OCI-LY7 (cell line): ENCODE measurements at places on chromosomes 1 and 21.

DNA sequence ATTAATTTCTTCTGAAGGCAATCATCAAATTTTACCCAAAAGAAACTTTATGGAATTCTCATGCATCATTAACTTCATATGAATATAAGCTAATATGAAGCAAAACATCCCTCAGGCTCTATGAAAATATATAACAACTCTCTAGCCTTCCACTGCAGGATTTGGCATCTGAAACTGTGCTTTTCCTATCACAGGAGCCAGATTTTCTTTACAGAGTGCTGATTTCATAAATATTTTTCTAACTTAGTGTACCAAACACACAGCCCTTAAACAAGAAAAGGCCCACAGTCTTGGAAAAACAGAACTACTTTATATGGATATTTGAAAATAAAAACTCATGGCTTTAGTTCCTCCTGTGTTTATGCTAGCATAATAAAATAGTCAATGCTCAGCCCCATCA is 559.5 kb upstream of the CHRM3 start:
- DNase-seq, result no peak

DNA sequence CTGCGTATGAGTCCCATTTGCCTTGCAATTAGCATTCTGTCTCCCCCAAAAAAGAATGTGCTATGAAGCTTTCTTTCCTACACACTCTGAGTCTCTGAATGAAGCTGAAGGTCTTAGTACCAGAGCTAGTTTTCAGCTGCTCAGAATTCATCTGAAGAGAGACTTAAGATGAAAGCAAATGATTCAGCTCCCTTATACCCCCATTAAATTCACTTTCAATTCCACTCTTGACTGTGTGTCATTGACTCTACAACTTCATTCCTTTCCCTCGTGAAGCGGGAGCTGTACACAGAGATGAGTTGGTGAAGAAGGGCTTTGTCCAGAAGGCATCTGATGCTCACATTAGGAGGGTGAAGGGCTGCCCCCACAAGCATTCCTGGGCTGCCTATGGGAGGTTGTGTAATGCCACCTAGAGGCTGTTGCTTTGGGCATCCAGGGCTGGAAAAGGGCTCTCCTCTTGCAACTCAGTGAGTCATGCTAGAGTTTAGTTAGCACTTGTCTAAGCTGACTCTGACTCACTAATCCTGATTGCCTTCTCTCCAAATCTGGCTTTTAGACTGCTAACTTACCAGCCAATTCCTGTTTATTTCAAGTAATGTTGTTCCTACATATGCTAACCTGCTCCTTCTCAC is 1.8 kb downstream of the SPRR1B start:
- DNase-seq, result peak; percentile 5

- DNase-seq, result no peak
These were observed 16.4 kb downstream of the RNF220 start for GRCh38 chr1:44421446-44421884.

DNA sequence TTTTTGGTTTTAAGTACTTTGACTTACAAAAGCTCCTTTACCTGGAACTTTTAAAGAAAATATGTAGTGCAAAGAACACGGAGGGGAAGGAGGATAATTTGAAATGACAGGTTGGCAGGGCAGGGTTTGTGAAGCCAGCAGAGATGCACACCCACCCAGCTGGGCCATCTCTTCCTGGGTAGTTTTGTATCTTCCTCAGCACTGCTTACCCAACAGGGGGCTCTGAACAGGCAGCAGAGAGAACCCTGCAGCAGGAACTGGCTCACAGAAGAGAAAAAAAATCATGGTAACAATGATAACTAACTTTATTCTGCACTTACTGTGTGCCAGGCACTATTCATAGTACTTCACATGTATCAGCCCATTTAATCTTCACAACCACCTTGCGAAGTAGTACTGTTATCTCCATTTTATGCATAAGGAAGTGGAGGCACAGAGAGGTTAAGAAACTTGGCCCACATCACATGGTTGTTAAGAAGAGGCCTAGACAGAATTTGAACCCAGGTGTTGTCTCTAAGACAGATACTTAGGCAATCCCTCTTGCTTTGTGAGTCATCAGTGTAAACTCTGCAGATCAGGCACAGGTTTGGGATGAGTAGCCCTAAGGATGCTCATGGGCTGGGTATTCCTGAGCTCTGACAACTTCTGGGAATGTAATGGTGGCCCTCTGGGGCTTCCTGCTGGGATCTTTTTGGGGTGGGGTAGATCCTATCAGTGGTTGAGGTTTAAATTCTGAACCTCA is 60.8 kb downstream of the ELK4 start:
- no peak for DNase-seq

DNA sequence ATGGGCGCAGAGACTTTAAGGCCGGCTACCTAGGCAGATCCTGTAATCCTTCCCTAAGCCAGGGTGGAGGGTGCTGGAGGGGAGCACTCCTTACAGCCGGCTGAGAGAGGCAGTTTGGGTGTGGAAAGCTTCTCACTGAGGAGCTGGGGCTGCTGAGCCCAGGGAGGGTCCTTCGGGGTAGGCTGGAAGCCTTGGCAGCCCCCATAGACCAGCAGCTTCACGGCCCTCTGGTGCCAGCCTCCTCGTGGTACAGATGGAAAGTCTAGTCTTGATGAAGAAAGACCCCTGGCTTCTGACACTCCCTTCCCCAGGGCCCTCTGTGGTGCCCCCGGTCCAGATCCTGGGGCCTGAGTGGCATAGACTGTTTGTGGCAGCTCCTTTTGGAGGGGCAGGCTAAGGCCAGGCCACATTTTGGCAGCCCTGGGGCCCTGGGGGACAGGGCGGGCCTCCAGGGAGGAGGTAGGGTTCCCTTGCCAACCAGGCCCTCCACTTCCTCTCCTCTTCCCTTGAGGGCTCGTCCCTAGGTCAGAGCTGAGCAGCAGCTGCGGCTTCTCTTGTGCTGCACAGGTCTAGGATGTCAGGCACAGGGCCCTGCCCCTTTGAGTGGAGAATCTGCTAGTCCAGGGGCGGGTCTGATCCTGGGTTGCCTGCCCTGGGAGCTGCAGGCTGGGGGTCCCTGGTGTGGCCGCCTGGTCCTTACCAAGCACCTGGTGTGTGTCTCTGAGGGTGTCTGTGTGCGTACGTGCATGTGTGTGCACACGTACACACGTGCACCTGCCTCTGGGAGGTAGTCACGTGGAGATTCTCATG is 4.8 kb downstream of the AMPD2 start:
- peak; percentile 72 for DNase-seq

GRCh38 chr1:199163670-199164069 is 524.8 kb downstream of the PTPRC start:
- no peak for DNase-seq

DNA sequence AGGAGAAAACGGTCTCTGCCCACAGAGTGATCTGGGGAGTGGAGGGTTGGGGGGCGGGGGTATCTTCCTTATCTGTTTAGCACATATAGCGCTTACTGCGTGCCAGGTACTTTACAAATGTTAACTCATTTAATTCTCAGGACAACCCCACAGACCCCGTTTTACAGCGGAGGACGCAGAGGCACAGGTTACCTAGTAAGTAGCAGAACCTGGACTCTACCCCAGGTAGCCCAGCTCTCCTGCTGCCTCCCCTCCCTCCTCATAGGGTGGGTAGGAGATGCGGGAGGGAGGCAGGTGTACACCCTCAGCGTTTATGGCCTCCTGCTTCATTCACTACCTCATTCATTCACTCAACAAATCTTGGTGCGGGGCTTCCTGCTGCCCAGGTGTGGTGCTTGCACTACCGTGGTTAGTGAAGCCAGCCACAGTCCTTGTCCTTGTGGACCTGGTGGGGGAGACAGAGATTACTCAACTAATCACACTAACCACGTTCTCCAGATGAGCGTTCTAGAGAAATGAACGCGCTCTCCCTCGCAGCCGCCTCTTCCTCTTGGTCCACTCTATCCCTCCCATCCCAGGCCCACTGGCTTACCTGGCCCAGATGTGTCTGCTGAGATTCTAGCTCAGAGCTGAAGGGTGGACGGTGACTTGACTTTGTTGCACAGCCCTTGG is 102.0 kb downstream of the IER5 start:
- DNase-seq, result no peak

DNA sequence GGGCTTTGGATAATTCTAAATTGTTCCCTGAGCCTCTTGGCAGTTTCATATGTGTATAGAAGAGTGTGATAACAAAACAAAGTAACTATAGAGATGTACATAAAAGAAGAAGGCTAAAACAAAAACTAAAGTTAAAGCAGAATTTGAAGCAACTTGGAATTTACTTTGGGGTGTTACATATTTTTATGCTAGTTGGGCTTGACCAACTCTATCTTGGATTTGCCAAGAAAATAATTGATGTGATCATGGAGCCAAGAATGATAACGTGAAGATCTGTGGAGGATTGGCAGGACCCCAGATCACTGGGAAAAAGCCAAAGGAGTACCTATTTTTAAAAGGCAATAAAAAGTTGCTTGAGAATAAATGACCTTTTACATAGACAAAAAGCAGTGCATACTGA is 206.9 kb downstream of the LMO4 start:
- DNase-seq, result no peak

DNA sequence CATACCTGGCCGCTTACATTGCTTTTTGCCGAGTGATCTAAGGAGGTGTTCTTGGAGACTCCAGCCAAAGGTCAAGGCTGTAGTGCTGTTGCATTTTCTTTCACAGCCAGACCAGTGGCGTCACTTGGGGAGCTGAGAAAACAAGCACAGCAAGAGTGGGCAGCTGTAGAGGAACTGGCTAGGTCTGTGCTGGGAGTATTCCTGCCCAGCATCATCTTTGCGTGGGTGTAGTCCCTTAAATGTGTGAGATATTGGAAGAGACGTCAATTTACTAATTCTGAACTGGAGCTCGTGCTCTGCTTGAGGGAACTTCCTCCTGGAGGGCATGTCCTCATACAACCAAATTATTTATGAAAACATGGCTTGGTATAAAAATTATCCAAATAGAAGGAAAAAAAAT is 10.2 kb downstream of the UBIAD1 start:
- no peak for DNase-seq

GRCh38 chr1:212852105-212852688 is 4.7 kb upstream of the SPATA45 start:
- DNase-seq, result no peak

DNA sequence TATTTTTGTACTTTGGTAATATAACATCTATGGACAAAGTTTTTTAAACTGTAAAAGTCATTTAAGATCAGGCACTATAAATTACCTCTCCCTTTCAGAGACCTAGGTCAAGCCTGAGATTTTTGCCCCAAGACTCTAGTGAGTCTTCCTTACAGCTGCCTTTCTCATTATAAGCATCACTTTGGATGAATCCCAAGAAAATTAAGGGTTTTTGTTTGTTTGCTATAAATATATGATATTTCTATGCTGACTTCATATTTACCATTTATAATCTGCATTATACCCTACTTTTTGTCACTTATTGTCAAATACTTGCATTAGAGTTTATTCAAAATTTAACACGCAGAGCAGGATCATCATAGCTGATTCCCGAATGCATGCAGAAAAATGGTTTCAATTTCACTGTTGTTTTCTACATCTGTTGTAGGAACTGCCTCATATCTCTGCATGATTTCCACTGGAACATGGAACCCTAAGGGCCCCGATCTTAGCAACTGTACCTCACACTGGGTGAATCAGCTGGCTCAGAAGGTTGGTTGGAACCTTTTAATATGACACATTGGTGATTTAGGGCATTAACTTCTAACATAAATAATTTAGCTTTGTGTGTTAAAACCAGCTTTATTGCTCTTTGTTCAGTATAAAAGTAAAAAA is 150.0 kb downstream of the ADGRL2 start:
- no peak for DNase-seq

- no peak for DNase-seq
These were observed 51.2 kb downstream of the PLXNA2 start for GRCh38 chr1:208192995-208193394.

- DNase-seq, result no peak
These were observed 522.2 kb upstream of the NEGR1 start for GRCh38 chr1:72804541-72804940.

DNA sequence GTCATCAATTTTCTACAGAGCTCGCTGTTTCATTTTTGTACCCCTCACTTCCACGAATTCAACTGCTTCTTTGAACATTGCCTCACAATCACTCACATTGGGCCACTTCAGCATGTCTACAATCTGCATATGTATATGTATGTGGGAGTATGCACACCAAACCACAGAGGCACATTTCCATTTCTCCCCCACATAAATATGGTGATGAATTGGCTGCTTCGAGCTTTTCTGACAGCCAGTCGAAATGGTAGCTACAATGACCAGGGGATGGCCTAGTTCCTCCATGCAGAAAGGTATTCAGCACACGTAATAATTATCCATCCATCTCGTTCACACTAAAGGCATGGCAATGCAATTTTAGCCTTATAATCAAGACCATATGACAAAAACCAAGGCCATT is 229.6 kb upstream of the ESRRG start:
- DNase-seq, result no peak

DNA sequence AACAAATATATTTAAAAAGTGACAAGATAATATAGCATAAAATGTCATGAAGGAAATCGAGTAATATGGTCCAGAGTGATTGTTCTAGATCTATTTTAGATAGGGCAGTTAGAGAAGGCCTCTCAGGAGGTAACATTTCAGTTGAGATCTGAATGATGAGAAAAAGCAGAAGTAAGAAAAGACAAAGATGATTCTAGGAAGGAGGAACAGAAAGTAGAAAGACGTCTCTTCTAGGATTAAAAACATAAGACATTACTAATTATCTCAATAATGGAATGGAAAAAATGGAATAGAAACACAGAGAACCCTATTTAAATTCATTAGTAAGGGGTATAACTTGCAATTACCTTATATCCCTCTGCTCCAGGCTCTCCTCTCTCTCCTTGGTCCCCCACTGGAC is 130.0 kb upstream of the ZNHIT6 start:
- peak; percentile 14 for DNase-seq

DNA sequence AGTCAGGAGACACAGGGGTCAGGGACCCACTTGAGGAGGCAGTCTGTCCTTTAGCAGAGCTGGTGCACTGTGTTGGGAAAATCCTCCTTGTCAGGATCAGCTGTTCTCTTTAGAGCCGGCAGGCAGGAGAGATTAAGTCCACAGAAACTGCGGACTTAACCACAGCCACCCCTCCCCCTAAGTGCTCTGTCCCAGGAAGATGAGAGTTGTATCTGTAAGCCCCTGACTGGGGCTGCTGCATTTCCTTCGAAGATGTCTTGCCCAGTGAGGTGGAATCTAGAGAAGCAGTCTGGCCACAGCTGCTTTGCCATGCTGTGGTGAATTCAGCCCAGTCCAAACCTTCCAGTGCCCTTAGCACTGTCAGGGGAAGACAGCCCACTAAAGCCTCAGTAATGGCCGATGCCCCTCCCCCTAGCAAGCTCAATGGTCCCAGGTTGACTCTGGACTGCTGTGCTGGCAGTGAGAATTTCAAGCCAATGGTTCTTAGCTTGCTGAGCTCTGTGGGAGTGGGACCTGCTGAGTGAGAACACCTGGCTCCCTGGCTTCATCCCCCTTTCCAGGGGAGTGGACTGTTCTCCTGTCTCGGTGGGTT is 172.8 kb downstream of the ST6GALNAC3 start:
- no peak for DNase-seq

- DNase-seq, result peak; percentile 16
These were observed 64.0 kb downstream of the SLC19A1 start for GRCh38 chr21:45478115-45478801.

DNA sequence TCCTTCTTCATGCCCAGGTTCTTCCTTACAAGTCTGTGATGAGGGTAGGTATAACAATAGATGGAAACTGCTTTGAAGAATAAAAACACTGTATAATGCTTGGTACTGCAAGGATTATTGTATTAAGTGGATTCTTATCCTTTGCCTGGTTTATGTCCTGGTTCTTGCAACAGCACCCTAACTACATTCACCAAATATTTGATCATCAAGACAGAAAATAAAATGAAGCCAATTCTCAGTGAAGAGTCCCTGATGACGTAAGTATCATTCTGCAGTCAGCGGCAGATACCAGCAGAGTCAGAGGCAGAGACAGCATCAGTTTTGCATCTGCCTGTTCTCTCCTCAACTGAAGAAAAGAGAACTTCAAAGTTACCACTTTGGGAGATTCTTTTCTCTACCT is 19.7 kb downstream of the ARHGEF11 start:
- no peak for DNase-seq
